Stimulated activated CD4-positive, alpha-beta T cell treated with anti-CD3 and anti-CD28 coated beads, Interleukin-15, amount 100 ng/mL, for 1 hour (primary cell): ENCODE measurements at places on chromosomes 7 and 10.

DNA sequence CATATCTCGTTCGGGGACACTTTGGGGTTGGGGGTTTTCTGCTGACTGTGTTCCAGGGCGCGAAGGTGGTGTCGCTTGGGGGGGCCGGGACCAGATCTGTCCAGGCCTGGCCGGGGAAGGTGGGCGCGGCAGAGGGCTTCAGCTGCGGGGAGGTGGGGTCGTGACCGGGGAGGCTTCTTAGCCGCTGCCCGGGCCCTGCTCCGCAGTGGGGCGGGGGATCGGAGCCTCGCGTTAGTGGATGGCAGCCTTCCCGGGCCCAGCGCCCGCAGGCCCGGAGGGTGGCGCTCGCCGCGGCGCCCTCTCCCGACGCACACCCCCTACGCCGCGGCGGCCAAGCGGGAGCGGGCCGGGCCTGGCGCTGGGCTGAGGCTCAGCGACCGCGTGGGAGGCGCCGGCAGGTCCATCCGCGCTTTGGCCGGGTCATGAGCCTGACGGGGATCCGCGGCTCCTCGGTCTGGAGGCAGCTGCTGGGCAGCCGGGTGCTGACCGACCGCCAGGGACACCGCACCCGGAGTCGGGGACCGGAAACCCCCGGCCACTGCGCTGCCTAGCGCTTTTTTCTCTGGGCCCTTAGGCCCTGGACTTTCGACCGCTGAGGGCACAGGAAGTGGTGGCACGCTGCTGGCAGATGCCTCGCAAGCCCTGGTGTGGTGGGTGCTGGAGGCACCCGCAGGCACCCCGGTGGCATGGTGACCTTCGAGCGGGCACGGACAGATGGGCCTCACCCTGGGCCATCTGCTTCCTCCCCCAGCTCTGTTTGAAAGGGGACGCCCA lies 1.2 kb downstream of the AGAP3 start:
- no peak for DNase-seq

- DNase-seq: no peak
These were observed 486 bp upstream of the SORCS1 start for GRCh38 chr10:107164992-107165391.

- DNase-seq: no peak
These were observed 163.4 kb downstream of the ATE1 start for GRCh38 chr10:121764233-121764942.

DNA sequence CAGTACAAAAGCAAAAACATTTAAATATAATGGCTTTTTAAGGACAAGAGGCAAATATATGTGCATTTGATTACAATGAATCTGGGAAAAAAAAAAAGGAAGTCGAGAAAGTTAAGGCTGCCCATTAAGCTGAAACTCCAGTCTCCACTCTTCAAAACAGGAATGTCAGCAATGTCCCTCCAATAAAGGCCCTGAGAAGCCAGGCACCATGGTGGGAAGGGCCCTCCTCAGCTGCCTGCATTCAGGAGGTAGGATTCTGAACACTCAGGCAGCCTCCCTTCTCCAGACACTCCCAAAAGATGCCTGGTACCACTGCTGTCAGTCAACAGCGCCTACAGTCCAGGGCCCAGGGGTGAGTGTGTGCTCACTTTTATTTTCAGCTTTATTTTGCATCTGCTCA lies 121.3 kb upstream of the MGMT start:
- DNase-seq: no peak

- no peak for DNase-seq
These were observed 167.0 kb upstream of the PPP1R3A start for GRCh38 chr7:114085592-114086501.

DNA sequence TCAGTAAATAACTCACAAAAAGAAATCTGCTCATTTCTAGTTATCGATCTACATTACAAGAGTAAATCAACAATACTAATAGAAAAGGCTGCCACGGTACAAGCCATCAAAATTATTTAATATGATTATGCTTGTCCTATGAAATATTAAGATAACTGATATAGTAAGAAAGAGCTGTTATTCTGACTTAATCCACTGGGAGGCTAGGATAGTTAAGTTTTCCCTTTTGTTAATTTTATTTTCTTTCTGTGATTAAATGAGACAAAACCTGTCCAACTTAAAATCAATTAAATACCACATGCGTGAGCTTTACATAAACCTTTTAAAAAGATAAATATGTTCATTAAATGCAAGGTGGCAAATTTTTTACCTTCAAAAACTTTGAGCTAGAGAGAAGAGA lies 114.8 kb downstream of the LMBR1 start:
- DNase-seq: no peak

DNA sequence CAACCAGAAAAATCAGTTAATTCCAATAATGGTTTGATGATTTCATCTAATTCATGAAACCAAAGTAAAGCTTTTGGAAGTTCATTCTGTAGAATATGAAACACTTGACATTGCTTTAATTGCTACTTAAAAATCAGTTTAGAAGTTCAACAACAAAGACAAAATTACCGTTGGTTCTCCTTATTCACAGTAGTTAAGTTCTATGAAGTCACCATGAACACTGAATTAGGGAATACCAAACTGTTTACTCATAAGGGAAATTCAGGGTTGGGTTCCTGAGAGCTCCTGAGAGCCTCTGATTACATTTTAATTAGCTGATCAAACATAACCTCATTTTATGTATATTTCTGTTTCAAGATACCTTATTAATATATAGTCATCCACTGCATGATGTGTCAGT lies 46.2 kb downstream of the ZNF438 start:
- no peak for DNase-seq
